ENCODE measurements at places on chromosomes 13 and 19.

- peak; percentile 35 for DNase-seq
Observed at GRCh38 chr13:50909605-50910484, at the start of gene RNASEH2B. RNASEH2B (plus strand) TSS chr13:50909791; CDS start chr13:50910077, 286 bp downstream.

DNA sequence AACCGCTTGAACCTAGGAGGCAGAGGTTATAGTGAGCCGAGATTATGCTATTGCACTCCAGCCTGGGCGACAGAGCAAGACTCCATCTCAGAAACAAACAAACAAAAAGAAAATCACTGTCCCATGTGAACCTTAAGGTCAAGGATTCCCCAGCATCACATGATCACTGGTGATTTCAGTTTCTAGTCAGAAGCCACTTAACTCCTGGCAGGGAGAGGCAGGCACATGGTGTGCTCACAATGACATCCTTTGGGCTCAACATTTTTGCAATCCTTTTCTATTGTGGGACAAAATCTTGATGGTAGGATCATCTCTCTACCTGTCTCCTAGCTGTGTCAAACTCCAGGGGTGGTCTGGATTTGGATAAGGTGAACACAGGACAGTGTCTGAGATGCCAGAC is 12.1 kb downstream of the AKAP8 start:
- no peak for DNase-seq

- no peak for DNase-seq
Observed at GRCh38 chr13:60267498-60268202, 103.9 kb upstream of the DIAPH3 start.

DNA sequence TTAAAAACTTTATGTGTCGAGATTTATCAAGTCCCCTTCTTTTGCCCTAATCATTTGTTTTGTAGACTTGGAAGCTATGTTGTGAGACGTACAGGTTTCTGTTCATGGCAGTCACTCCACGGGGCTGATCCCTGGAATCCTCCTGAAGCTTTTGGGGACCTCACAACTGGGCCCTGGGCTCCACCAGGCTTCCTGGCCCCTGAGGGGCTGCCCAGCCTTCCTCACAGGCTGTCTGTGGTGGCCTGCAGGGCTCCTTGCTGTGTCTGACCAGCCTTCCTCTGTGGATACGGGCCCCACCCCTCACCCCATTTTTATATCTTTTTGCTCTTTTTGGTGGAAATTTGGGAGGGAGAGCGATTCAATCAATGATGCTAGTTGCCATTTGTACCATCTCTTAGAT is 38.1 kb downstream of the CHST8 start:
- no peak for DNase-seq

GRCh38 chr13:98664510-98664909 is 87.6 kb upstream of the STK24 start:
- DNase-seq, result no peak

DNA sequence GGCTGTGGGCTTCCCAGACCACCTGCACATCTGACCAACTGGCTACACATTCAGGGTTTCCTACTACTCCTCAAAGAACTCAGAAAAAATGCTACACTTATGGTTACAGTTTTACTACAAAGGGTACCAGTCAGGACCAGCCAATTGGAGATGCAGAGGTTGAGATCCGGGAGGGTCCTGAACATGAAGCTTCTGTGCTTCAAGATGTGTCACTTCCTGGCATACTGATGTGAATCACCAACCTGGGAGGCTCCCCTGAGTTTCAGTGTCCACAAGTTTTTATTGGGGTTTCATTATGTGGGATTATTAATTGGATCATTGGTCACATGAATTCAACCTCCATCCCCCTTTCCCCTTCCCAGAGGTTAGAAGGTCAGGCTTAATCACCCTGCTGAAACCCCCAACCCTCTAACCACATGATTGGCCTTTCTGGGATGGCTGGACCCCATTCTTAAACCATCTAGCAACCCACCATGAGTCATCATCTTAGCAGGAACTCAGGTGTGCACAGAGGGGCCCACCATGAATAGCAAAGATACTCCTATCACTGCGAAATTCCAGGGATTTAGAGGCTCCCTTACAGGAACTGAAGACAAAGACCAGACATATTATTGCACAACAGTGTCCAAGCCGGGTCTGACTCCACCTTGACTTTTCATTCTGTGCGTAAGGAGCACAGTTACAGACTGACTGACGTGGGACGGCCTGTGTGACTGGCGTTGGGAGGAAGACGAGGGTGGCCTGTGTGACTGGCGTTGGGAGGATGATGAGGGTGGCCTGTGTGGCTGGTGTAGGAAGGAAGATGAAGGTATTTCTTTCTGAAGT is 90.7 kb downstream of the ATP8A2 start:
- DNase-seq, result no peak

GRCh38 chr13:109784590-109785140 is 1.7 kb downstream of the IRS2 start:
- DNase-seq, result peak; percentile 59

GRCh38 chr13:28489524-28489931 is 5.4 kb downstream of the FLT1 start:
- no peak for DNase-seq

GRCh38 chr13:50587115-50587514 is 256.4 kb downstream of the DLEU7 start:
- DNase-seq, result no peak

- no peak for DNase-seq
Observed at GRCh38 chr13:45167611-45168554, 33.0 kb downstream of the KCTD4 start.

GRCh38 chr19:48644839-48645619 is 958 bp downstream of the CA11 start:
- peak; percentile 56 for DNase-seq

DNA sequence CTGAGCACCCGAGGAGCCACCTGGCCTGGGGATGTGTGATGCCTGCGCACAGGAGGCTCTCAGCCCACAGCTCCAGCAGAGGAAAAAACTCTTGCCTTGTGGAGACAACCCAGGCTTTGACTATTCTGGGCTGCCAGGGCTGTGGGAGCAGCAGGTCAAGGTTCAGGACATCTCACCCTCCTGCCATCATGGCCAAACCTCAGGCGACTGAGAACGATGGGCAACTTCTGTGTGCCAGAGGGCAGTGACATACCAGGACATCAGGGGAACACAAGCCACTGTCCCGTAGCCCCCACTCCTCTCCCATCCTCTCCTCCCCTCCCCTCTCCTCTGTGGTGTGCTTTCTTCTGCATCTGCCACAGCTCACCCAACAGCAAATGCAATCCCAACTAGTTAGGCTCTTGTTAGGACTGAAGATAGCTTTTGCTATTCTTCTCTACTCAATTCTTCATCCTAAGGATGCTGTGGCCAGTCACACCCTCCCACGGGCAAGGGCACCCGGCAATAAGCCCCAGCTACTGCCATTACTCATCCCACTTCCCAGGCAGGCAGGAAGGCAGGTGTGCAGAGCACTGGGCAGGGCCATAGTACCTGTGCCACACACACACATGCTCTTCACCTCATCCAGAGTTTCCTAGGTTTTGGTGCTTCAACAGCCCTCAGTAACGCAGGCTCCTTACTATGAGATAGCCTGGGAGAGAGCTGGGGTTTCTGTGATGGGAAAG is 16.8 kb downstream of the ELL start:
- no peak for DNase-seq

- DNase-seq, result no peak
Observed at GRCh38 chr19:47623151-47623920, 14.4 kb downstream of the BICRA start.

DNA sequence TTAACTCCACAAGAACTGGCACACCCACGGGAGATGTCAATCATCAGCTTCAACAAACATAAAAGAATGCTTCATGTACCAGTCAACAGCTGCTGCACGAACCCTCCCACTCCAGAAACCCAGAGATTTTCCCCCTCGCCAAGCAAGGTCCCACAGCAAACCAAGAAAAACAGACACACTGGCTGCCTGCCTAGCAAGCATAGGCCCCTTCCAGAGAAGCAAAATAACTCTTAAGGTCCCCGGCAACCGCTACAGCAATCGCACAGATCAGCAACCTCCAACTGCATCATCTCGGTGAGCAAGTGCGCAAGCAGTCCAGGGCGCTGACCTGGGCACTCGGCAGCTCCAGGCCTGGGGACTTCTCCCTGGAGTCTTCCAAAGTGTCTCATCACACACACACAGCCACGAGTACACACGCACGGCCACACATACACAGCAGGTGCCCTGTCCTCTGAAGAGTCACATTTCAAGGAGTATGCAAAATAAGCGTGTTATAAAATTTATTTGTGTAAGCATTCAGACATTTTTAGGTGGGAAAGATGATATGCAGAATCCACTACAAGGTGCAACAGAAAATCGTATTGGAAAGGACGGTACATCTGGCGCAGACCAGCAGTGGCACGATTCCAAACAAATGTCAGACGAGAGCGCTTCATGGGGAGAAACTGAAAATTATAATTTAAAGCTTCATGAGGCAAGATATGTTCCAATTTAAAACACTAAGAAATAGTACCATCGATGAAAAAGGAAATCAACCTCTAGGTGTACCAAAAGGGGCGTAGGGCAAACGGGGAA is 125.0 kb downstream of the STK24 start:
- peak; percentile 74 for DNase-seq

- DNase-seq, result no peak
Observed at GRCh38 chr13:48485432-48485831, 47.4 kb downstream of the RCBTB2 start.

- no peak for DNase-seq
Observed at GRCh38 chr13:37929308-37929707, 59.7 kb upstream of the TRPC4 start.

DNA sequence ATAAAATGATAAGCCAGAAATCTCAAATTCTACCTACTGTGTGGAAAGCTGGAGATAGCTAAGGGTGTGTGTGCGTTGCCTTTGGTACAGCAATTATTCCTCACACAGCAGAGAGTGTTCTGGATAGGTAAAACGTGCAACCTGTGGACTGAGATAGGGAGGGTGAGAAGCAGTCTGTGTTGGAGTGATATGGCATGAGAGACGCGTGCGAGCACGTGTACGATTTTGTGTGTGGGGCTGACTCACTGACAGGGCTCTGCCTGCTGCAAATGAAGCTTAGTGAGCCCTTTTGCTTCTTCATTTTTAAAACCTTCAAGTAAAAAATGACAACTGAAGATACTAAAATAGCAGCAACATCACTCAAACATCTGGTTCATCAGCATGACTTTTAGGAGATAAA is 35.7 kb upstream of the SLC10A2 start:
- DNase-seq, result no peak

- peak; percentile 63 for DNase-seq
Observed at GRCh38 chr19:46713781-46714443, 3.0 kb downstream of the PRKD2 start.

DNA sequence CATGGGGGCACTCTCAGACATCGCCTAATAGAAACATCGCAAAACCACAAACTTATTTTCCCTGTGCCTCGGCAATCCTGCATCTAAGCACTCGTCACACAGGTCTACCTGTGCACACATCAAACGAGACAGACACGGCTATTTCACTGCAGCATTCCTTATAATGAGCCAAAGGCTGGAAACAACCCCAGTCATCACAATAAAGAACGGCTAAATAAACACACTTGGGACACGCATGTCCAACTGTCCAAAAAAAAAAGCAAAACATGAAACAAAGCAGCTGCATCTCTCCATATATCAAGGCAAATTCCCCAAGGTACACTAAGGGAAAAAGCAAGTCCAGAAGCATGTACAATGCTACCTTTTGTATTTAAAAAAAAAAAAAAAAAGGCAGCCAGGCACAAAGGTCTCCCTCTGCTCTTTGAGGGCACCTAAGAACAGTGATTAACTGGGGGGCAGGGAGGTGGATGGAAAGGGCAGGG is 27.2 kb upstream of the CCNP start:
- DNase-seq, result no peak

Measured in nucleus accumbens (tissue), 56 donors.